Activated CD4-positive, alpha-beta T cell treated with anti-CD3 and anti-CD28 coated beads for 24 hours (primary cell): ENCODE measurements at places on chromosomes 5 and 9.

DNA sequence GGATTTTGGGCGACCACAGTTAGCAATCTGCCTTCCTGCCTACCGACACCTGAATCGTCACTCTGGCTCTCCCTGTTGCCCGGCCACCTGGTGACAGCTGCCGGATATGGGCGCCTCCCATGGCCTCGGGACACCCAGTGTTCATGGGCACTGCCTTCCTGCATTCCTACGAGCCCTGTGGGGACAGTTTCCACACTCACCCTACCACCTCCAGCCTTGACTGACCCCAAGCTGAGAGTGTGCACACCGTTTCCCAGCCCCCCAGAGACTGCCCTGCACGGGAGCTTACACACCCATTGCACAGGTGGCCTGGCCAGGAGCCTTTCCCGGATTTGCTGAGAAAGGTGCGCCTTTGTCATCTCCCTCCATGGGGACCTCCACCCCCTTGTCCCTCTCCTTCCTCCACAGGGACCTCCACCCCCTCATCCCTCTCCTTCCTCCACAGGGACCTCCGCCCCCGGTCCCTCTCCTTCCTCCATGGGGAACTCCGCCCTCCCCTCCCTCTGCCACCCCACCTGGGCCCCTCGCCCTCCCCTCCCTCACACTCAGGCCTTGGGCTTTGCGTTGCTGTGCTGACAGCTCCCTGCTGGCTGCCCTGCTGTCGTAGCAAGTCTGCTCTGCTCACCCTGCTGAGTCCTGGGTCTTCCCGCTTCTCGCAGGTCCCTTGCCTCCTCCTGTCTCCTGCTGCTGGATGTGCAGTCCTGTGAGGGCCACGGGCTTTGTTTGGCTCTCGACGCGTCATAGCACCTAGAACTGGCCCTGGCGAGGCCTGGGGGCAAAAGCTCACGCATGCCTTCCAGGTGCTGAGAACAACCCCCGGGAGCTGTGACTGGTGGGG is 48.4 kb downstream of the MRPL36 start:
- no peak for DNase-seq

- no peak for DNase-seq
Measured at GRCh38 chr5:145462525-145462924, 372.6 kb downstream of the PRELID2 start.

- DNase-seq, result no peak
Measured at GRCh38 chr5:112004867-112005622, 248.1 kb upstream of the NREP start.

DNA sequence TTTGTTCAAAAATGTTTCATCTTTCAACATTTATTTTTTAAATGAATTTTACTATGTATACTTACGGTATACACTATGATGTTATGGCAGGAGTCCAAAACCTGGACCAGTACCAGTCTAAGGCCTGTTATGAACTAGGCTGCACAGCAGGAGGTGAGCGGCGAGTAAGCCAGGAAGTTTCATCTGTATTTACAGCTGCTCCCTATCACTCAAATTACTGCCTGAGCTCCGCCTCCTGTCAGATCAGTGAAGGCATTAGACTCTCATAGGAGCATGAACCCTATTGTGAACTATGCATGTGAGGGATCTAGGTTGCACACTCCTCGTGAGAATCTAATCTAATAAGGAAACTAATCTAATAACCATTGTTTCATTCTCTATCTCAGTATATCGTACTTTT is 715.5 kb upstream of the PTPRD start:
- no peak for DNase-seq

GRCh38 chr9:127523312-127523851 is 72.1 kb downstream of the LRSAM1 start:
- peak; percentile 12 for DNase-seq

GRCh38 chr9:94002316-94003140 is 47.4 kb upstream of the BARX1 start:
- DNase-seq, result no peak
